ENCODE measurements at places on chromosomes 1 and 21.

DNA sequence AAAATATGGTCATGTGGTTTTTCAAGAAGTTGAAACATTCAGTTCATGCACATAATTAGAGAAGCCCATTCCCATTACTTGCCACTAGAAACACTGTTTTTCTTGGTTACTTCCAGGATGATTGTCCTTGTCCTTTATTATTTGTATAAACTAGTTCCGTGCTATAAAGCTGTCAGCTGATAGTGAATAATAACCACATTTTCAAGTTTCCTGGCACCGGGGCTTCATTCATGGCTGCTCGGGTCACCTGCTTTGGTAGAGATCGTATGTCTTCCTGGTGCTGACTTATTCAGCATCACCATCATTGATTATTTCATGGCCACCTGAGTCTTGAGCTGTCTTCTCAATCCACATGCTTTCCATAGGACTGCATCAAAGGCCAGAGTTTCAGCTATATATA lies 62.9 kb upstream of the ZNF326 start:
- DNase-seq, result no peak

- DNase-seq, result no peak
Measured at GRCh38 chr1:11873395-11874257, 14.9 kb upstream of the NPPB start.

- no peak for DNase-seq
Measured at GRCh38 chr1:154951901-154952657, 3.8 kb downstream of the PBXIP1 start.

DNA sequence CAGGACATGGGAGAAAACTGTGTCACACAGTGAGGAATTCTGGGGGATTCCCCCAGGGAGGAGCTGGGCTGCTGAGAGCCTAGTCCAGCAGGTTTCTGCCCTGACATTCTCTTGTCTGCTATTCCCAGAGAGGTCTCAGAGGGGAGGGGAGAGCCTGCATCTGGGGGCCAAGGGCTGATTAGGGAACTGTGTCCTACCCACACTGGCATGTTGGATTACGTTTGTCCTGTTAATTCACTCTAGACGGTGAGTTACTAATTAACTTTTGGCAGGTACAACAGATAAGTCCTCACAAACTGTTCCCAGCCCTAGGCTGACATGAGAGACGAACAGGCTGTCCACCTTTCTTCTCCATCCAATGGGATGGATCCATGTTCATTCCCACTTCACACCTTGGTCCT lies 2.6 kb upstream of the SH3BGRL3 start:
- no peak for DNase-seq

- no peak for DNase-seq
Measured at GRCh38 chr1:24357038-24357437, 37.9 kb downstream of the GRHL3 start.

DNA sequence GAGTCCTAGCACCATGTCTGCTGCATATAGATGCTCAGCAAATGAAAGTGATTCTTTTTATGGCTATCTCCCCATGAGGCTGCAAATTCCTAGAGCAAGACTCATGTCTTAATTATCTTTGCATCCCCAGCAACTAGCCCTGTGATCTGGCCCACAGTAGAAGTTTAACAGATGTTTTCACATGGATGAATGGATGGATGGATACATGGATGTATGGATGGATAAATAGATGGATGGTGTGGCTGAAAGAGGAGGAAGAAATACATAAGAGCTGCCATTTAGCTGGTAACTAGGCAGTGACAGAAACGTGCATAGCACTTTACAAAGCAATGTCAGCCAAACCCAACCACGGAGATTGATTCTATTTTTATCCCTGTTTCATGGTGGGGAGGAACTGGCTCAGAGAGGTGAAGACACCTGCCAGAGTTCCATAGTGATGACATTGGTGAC lies 32.7 kb upstream of the ZBTB40 start:
- DNase-seq, result no peak

- no peak for DNase-seq
Measured at GRCh38 chr21:44425307-44425894, 29.9 kb upstream of the LRRC3 start.

DNA sequence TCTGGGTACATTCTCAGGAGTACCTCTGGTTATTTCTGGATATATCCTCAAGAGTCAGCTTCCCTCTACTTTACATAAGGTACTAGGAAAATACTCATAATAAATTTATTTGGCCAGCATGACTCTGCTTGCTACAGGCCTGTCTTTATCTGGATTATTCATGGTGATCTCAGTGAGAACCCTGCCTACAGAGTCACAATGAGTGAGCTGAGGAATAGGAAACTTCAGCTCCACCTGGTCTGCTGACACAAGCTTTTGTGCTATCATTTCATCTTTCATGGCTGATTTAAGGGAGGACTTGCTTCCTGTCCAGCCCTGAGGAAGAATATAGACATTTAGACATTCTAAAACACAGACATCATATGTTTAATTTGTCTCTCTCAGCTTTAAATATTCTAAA lies 19.5 kb upstream of the SUCO start:
- no peak for DNase-seq

GRCh38 chr21:33089395-33090119 lies 19.6 kb downstream of the OLIG1 start:
- no peak for DNase-seq

DNA sequence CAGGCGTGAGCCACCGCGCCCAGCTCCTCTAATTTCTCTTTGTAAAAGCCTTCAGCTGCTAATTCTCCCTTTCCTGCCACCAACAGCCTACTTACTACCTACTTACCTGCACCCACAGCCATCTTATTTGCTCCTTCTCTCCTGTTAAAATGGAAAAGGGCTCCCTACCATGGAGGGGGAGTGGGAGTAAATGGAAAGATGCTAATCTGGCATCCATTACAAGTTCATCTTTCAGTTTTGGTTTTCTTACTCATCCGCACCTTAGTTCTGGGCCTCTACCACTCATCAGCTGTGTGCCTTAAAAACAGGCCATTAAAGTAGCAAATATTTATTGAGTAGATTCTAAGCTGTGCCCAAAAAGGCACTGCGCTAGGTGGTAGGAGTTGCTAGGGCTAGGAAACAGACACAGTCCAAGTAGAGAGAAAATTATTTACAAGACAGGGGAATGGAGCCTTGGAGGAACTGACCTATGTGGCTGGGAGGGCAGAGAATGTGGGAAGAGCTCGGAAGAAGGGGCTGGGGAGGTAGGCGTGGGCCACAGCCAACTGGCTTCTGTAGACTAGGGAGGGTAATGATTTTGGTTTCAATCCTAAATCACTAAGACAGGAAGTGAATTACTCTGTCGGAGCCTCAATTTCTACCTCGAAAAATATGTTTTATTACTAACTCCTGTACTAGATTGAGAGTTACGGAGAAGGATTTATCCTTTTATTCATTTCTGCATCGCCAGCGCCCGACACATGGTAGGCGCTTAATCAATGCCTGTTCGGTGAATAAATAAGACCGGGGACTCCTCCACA lies 685 bp upstream of the DDI2 start:
- no peak for DNase-seq

- no peak for DNase-seq
Measured at GRCh38 chr1:214966346-214966745, 116.2 kb upstream of the KCNK2 start.

- no peak for DNase-seq
Measured at GRCh38 chr1:176926330-176927086, 238.0 kb downstream of the ASTN1 start.

GRCh38 chr1:31674626-31675025 lies 29.2 kb downstream of the COL16A1 start:
- DNase-seq, result no peak

GRCh38 chr1:17775796-17776195 lies 20.7 kb downstream of the ACTL8 start:
- no peak for DNase-seq

GRCh38 chr1:113860891-113861290 lies 10.6 kb downstream of the PTPN22 start:
- DNase-seq, result no peak

- DNase-seq, result no peak
Measured at GRCh38 chr1:175865041-175865766, 121.8 kb upstream of the TNR start.

- no peak for DNase-seq
Measured at GRCh38 chr1:24724345-24725208, 20.7 kb upstream of the CLIC4 start.

DNA sequence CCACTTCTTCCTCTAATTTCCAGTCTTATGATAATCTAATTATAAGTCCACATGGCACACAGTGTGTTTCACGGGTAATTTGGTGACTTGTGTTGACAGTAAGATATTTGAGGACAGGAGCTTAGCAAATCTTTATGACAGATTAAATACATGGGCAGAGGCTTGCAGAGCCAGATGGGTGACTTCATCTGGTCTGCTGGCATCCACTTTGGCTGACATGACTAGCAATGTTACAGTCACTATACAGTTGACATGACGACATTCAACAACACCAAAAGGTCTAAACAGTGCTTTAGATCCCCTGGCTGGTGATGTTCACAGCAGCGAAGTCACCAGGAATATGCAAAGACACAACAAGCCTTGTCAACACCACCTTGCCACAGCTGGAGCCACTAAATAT lies 147.2 kb downstream of the ETS2 start:
- DNase-seq, result no peak

DNA sequence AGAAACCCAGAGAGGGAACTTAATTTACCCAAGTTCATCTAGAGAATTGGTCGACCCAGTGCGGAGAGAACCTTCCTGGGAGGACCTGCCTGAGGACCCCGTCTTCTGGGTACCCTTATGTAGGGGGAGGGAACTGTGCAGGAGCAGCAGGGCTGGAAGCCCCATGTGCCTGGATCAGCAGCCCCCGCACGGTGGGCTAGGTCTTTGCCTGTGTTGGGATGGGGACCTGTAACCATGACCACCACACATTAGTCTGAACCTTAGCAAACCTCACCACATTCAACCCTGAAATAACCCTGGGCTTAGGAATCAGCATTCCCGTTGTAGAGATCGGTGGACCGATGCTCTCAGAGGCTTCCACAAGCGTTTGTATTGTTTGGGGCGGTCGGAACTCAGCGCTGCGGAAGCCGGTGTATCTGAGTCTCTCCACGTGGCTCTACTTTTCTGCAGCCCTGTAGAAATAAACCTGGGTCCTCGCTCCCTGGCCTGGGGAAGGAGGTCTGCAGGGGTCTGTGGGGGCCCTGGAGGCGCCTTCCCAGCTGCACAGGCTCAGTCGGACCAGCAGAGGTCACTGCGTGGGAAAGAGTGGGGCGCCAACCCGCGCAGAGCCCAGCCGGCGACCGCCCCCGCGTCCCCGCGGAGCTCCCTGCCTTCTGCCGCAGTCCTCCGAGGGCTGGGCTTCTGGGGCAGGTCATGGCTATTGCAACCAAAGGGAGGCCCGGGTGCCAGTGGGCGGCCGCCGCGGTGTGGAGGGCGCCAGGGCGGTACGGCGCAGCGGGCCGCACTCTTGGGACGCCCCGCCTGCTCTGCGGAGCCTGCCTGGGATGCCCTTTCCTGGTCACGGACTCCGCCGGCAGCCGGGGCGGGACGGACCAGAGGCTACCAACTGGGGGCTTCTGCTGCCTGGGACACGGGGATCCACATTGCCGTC lies 36.2 kb upstream of the KCNA10 start:
- no peak for DNase-seq

GRCh38 chr1:29967261-29967660 lies 730.9 kb downstream of the PTPRU start:
- no peak for DNase-seq

- DNase-seq, result peak; percentile 67
Measured at GRCh38 chr1:33181921-33182341, at the start of gene TRIM62. Gene TRIM62 (minus strand): TSS chr1:33182043. CDS start chr1:33181432, 611 bp downstream.

GRCh38 chr1:1081311-1082238 lies 7.5 kb upstream of the RNF223 start:
- no peak for DNase-seq

DNA sequence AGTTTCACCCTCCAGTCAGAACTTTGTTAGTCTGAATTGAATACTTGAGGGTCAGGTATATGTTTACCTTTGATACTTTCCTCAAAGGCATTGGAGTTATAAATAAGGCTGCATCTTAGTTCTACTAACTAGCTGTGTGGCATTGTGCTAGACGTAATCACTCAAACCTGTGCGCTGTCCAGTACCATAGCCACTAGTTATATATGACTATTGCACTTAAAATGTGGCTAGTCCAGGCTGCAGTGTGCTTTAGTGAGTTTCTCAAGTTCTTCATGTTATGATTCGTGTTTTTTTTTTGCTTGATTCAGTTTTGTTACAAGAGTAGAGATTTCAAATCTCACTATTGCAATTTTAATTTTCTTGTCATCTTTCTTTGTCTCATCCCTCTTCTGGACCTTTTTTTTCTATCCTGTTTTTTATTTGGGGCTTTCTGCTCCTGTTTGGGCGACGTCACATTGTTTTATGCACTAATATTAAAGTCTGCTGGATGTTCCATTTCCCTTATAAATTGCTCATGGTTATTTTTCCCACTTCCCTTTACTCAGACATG lies 5.7 kb downstream of the MAN1A2 start:
- DNase-seq, result no peak
